Mucosa of gallbladder (tissue), 1 donor: ENCODE measurements at places on chromosomes 2 and 18.

GRCh38 chr2:210954386-210954907 is 398.0 kb downstream of the CPS1 start:
- no peak for DNase-seq

DNA sequence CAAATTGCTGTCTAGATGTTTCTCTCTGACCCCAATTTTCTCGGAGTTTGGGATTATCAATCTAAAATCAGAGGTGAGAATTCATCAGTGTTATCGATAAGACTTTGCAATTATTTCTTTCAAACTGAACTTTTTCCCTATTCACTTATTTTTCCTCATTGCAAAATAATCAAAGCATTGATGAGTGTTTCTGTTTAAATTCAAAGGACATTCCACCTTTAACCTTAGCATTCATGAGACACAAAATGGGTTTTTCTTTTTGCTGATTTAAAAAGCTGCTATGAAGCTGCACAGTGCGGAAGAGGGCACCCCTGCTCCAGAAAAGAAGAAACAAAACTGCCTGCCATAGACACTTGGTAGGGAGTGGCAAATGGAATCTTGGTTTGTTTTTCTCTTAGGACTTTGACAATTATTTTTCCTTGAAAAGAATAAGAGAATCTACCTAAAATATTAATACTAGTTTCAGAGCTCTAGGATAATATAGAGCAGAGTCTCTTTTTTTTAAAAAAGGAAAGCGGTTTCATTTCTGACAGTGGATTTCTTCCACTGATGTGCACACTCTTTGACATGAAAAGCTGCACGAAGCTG is 203.4 kb downstream of the TGIF1 start:
- no peak for DNase-seq

- no peak for DNase-seq
Measured at GRCh38 chr2:238388794-238389193, 37.9 kb upstream of the ASB1 start.

GRCh38 chr2:237467447-237468179 is 19.4 kb upstream of the MLPH start:
- no peak for DNase-seq

DNA sequence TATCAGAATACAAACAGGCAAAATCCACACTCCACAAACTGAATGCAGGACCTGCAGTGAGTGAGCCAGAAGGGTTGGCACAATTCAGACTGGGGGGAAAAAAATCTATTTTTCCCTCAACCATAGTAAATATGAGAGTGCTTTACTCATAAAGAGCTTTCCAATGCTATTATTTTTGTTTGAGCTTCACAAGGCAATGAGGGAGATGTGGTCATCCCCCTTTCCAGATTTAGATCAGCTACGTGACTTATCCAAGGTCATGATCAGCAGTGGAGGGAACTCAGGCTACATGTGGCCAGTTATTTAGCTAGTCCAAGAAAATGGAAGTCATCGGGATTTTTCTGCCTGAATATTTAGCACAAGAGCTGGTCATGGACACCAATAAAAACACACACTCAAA is 120.4 kb upstream of the KLF7 start:
- no peak for DNase-seq

- DNase-seq = no peak
Measured at GRCh38 chr2:121918231-121918630, 162.8 kb downstream of the TSN start.

DNA sequence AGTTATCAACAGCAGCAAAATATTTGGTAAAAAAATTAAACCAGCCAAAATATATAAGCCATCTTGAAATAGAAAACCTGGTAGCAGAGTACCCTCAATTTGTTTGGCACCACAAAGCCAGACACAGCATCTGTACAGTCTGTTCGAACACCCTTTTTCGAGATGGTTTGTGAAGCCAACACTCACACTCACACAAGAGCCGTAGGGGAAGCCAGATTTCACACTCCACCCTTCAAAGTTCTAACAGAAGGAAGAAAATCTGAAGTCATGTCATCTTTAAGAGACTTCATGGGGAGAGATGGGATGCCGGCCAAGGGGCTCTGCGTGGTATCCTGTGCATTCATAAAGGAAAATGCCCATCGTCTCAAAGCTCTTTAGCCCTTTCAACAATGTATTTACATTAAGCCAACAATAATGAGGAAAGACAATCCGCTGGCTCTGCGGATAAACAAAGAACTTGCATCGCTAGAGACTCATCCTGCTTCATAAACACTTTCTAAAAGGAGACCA is 451.5 kb upstream of the CHST9 start:
- DNase-seq = no peak

GRCh38 chr2:203772456-203773165 is 66.2 kb downstream of the CD28 start:
- no peak for DNase-seq
